Breast epithelium (tissue), 4 donors: ENCODE measurements at places on chromosomes 2 and 18. TPM values are rescaled to one million over a fixed set of nuclear protein-coding genes. Genes with fewer than 3 reads are reported as not detected.

- no peak for DNase-seq
Measured at GRCh38 chr18:64042728-64043358, 73.0 kb downstream of the SERPINB8 start.

DNA sequence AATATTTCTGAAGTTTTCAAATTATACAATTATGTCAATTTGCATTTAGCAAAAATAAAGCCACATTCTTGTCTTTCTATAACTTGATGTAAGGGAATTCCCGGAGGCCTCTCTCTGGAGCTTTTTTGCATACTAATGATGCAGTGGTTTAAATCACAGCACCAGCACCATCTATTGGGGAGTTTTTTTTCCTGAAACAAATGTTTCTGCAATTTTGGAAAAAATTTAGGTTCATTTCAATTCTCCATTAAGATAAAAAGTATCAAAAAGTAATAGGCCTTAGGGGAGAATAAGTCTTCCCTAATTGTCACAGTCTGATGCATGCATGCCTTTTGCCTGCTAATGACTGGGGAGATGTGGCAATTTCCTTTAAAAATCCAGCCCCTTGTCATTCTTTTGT, 13.5 kb downstream of the CBLN2 start:
- DNase-seq = no peak

DNA sequence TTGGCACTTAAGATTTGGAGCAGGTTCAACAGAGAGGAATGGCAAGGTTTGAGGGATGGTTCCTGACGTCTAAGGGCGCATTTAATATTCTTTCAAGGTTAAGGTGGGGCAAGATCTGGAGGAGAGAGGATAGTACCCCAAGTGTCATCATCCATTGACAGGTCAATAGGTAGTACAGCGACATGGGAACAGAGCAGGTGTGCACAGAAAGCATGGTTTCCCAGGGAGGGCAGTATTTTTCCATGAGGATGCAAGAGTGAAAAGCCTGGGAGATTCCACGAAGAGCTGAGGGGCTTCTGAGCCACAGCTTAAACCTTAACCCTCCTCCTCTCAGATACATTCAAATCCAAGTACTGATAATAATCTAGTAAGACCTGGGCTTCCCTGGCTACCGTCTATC, 9.1 kb downstream of the HES6 start:
- no peak for DNase-seq

NGEF gene
- total RNA-seq = 1.6 TPM

- DNase-seq = no peak
Measured at GRCh38 chr2:20660506-20661420, 6.2 kb upstream of the GDF7 start.

CTAGE1 gene
- total RNA-seq = not detected

DNA sequence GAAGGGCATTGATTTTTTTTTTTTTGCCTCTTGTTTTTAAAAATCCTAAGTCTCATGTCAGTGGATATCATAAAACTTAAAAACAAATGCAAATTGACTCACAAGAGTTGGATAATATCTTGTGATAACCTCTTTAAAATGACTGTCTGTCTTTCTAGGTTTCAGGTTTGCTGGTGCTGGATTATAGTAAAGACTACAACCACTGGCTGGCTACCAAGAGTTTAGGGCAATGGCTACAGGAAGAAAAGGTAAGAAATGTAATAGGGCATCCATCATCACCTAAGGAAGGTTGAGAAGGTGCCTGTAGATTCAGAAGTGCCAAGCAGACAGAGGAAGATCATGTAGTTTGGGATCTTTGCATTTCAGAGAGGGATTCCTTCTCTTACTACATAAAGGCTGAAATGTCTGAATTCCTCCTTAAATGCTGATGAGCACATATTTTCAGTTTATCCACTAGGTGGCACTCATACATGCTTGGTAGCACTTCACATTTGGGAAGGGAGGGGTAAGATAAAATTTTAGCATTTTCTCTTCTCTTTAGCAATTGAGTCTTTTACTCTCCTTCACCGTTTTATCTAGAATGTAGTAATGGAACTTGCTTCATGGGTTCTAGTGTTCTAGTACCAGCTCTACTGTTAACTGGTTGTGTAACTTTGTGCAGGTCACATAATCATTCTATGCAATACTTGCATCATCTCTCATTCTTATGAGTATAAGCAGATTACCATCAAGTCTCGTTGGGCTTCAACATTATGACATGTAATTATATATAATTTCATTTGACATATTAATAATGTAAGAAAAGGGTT, 21.1 kb downstream of the CPS1 start:
- DNase-seq = no peak

GRCh38 chr2:68157002-68157401, 686 bp upstream of the PNO1 start:
- no peak for DNase-seq

DNA sequence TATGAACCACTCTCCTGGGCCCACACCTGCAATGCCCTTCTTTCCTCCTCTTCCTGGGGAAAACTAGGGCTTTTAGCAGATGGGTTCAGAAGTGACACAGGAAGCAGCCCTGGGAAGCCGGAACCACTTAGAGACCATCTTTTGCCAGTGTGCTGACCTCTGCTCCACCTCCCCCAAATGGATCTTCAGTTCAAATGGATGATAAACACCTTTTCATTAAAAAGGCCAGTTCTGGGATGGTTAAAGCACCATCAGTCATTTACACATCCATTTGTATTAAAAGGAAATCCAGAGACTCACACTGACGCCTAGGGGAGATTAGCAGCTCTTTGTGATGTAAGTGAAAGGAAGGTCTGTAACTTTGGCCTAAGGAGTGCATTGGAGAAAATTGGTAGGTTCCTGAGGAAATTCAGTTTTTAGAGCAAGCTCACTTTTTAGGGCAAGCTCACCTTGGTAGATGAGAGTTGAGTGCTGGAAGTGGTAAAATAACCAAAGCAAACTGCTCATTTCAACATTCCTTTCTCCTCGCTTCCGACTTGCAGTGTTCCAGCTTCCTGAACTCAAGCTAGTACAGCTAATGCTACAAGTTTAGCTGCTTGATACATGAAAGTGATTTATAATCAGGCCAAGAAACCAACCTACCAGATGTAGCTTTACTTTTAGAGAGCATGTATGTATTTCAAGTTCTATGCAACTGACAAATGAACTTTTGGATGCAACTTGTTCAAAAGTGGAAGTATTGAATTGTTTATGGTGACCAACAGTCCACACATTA, 47.7 kb downstream of the ACTR2 start:
- no peak for DNase-seq

- DNase-seq = no peak
Measured at GRCh38 chr2:165407466-165407865, 62.0 kb upstream of the CSRNP3 start.
